ENCODE measurements at places on chromosomes 5 and 9.

- no peak for DNase-seq
Measured at GRCh38 chr9:125771037-125771436, 23.9 kb downstream of the PBX3 start.

GRCh38 chr9:3956081-3956671, 343.7 kb downstream of the GLIS3 start:
- no peak for DNase-seq

GRCh38 chr5:139711906-139712224, 63.7 kb downstream of the CXXC5 start:
- no peak for DNase-seq

GRCh38 chr9:126854734-126855133, 5.7 kb upstream of the ZBTB34 start:
- DNase-seq, result no peak

- no peak for DNase-seq
Measured at GRCh38 chr5:173514661-173515060, 101.8 kb downstream of the BOD1 start.

DNA sequence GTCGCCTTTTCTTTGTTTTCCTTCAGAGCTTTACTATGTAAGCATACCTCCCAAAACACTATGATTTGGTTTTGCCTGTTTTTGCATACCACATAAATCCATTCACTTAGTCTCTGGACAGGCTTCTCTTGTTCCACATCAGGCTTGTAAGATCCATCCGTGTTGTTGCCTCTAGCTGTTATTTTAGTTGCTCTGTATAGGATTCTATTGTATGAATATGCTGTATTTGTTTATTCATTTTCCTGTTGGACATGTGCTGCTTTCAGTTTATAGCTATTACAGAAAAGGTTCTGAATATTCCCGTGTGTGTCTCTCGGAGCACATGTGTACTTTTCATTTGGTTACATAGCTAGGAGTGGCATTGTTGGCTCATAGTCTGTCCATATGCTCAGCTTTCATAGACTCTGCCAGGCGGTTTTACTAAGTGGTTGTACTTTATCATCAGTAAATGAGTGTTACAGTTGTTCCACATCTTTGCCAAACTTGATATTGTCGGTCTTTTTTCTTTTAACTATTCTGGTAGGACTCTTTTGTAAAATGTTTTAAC, 41.8 kb downstream of the NUP214 start:
- DNase-seq, result no peak

- DNase-seq, result peak; percentile 27
Measured at GRCh38 chr5:179668391-179668790, 12.4 kb downstream of the CBY3 start.

- no peak for DNase-seq
Measured at GRCh38 chr9:78567693-78568092, 270.8 kb downstream of the PSAT1 start.

- no peak for DNase-seq
Measured at GRCh38 chr9:135765416-135765815, 63.4 kb downstream of the KCNT1 start.

GRCh38 chr5:69374911-69375446, 5.4 kb downstream of the RAD17 start:
- no peak for DNase-seq

DNA sequence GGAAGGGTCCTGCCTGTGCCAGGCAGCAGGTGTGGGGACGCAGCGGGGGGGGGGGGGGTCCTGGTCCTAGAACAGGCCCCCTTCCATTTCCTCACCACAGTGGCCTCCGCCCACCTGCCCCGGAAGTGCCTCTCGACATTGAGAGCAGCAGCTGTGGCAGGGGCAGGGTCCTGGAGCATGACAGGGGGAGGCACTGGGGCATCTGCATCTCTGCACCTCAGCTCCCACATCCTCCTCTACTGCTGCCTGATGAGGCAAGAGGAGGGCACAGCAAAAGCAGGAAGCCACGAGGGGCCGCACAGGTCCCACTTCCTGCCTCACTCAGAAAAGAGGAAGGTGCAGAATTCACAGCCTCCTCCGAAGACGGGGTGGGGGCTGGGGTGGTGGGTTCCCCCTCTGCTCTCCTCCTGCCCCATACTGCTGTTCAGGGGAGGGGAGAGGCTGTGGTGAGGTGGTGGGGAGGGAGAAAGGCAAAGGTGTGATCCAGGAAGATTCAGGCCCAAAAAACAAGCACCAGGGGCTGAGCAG, 14.8 kb downstream of the AKNA start:
- peak; percentile 68 for DNase-seq

GRCh38 chr9:27347889-27348288, 50.9 kb upstream of the EQTN start:
- no peak for DNase-seq

- no peak for DNase-seq
Measured at GRCh38 chr9:103713631-103714030, 380.5 kb upstream of the SMC2 start.

DNA sequence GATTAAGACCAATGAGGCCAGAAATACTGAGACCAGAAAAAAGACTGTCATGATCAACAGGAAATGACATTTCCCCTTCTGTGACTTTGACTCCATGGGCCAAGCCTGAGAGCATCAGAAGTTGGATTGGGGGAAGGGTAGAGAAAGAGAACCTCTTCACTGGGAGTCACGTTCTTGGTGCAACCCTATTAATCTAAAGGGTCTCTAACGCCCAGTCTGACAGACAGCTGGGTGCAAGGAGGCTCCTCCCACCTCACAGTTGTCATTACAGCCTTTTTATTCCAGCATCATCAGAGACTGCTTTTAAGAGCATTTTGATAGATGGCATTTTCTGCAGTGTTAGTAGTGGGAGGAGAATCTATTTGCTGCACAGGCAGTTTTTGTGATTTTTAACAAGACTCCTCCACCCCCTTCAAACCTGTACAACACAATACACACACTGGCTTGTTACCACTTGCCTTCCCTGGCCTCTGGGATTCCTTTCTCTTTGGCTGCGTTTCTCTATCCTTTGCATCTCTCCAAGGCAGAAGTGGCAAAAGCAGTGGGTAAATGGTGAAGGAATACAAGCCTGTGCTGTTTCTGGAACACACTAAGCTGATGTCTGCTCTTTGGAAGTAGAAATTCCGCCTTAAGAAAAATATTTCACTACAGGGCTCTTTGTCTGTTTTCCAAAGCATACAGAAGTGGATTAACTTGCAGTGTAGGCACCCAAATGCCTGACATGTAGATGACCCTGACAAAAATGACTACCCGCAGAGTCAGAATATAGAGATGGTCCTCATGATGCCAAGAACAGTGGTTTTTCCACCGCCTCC, 310.4 kb upstream of the ZNF608 start:
- DNase-seq, result no peak

DNA sequence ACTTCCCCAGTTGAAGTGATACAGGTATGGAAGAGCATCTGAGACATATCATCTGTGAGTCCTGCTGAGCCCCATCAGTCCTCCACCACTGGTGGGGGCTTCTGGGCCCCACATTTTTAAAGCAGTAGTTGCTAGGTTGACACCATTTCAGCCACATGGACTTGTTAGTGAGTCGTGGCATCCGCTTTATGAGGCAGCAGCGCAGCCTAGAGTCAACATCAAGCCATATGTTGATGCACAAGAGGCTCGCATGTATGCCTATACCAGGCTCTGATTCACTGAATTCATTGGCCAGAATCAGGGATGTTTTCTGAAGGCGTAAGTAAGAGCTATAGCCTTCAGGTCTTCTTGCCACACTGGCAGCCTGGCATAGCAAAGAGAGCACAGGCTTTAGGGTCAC, 26.8 kb downstream of the ZNF346 start:
- no peak for DNase-seq

Measured in heart left ventricle (tissue), 16 donors.